Left ventricle myocardium inferior (tissue), 1 donor: ENCODE measurements at places on chromosomes 16 and 17. TPM values are rescaled to one million over a fixed set of nuclear protein-coding genes. Genes with fewer than 3 reads are reported as not detected.

MT1A gene
- 1.2 TPM for total RNA-seq

- no peak overlapping the region for H3K4me3 ChIP-seq
- no peak overlapping the region for H3K27ac ChIP-seq
- no peaks in the 10 kb centered on the region for H3K27me3 ChIP-seq
These were observed 19.4 kb downstream of the CIAPIN1 start for GRCh38 chr16:57427824-57428223.

- H3K4me3 ChIP-seq: no peak overlapping the region
- no peaks in the 10 kb centered on the region for H3K36me3 ChIP-seq
- H3K27me3 ChIP-seq: peaks cover 99% of the 10 kb centered on the region
- no peak for DNase-seq
- no peak overlapping the region for H3K27ac ChIP-seq
These were observed 83.3 kb downstream of the SNX11 start for GRCh38 chr17:48190871-48191270.

HLF gene
- total RNA-seq: 22.6 TPM

PABPN1L gene
- not detected for total RNA-seq

DNA sequence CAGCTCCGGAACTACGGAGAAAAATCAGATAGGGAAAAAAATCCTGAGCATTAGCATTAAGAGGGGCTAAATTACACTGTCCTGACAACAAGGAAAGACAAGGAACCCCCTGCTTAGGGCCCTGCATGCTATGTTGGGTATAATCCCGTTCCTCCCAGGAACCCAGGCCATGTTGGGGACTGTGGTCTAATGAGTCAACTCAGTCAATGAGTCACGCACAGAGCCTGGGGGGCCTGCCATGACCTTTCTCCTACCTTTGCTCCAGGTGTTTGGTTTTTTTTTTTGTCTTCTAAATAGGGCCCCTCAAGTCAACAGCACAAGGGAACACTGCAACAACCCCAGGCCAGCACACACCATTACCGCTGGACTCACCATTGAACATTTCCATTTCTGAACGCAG is 8.9 kb upstream of the ZNF200 start:
- peaks cover 39% of the 10 kb centered on the region for H3K27me3 ChIP-seq
- H3K36me3 ChIP-seq: no peaks in the 10 kb centered on the region
- H3K4me1 ChIP-seq: no peaks in the 10 kb centered on the region
- DNase-seq: no peak
- no peak overlapping the region for H3K27ac ChIP-seq

DNA sequence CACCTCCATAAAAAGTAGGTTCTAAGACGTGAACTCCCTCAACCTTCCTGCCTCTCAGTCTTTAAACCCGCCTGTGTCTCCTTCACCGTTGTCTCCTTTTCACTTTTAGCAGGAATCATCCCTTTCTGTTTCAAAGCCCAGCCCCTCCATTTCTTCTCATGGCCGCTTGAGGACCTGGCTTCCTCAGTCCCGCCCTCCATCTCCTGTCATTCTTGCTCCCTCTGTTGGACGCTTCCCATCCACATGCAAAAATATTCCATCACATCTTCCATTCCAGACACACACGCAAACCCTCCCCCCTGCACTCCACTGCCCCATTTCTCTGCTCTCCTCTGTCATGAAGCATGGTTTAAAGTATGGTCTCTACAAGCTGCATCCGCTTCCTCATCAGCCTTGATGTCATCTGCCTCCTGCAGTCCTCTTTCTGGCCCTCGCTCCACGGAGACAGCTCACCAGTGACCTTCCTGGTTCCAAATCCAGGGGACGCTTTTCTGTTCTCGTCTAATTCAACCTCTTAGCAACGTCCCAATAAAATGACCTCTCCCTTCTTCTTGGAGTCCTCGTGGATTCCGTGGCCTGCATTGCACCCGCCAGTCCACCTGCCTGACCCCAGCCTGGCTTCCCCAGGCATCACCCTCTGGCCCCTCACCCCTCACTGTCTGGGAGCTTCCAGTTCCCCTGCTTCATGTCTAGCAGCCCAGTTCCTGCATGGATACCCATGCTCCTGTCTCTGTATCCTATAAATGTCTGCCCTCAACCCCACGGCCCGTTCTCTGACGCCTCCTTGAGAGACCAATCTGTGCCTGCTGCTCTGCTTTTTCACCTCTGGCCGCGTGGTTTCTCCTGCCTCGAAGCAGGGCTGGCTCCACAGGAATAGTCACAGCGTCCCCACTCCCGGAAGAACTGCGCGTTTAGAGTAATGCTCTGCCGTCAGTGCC is 26.2 kb downstream of the ANKRD40 start:
- no peak overlapping the region for H3K27ac ChIP-seq
- H3K27me3 ChIP-seq: no peaks in the 10 kb centered on the region
- H3K36me3 ChIP-seq: no peaks in the 10 kb centered on the region

DNA sequence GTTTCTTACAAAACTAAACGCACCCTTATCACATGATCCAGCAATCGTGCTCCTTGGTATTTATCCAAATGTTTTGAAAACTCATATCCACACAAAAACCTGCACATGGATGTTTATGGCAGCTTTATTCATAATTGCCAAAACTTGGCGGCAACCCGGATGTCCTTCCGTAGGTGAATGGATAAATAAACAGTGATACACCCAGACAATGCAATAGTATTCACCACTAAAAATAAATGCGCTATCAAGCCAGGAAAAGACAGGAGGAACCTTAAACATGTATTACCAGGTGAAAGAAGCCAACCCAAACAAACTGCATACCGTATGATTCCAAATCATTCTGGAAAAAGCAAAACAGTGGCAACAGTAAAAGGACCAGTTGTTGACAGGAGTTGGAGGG is 10.0 kb downstream of the SPATA32 start:
- DNase-seq: no peak
- H3K27me3 ChIP-seq: no peaks in the 10 kb centered on the region
- H3K4me3 ChIP-seq: no peak overlapping the region
- peaks cover 15% of the 10 kb centered on the region for H3K4me1 ChIP-seq

TCAP gene
- total RNA-seq: 5,825 TPM

TERB1 gene
- not detected for total RNA-seq

DNA sequence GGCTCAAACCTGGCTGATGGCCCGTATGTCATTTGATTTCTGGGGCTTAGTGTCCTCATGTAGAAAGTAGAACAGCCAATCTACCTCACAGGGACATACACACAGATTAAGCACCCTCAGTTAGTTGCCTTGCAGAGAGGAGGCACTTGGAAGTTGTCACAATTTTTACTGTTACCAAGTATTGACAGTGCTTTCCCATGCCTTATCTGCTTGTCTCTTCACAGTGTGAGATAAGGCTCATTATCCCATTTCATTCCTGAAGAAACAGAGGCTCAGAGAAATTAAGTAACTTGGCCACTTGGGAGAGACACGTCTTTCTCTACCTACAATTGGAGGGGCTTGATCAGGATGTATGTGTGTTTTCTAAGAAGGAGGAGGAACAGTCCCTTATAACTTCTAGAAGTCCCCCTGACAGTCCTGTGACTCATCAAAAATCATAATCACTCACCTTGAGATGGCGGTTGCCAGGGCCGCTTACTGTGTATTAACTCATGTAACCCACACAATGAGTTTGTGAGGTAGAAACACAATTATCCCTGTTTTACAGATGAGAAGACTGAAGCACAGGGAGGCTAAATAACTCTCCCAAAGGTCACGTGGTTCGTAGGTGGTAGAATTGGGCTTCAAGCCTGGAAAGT is 56.9 kb upstream of the LHX1 start:
- peaks cover 100% of the 10 kb centered on the region for H3K27me3 ChIP-seq
- no peak overlapping the region for H3K27ac ChIP-seq
- no peaks in the 10 kb centered on the region for H3K4me1 ChIP-seq
- H3K4me3 ChIP-seq: no peak overlapping the region

DNA sequence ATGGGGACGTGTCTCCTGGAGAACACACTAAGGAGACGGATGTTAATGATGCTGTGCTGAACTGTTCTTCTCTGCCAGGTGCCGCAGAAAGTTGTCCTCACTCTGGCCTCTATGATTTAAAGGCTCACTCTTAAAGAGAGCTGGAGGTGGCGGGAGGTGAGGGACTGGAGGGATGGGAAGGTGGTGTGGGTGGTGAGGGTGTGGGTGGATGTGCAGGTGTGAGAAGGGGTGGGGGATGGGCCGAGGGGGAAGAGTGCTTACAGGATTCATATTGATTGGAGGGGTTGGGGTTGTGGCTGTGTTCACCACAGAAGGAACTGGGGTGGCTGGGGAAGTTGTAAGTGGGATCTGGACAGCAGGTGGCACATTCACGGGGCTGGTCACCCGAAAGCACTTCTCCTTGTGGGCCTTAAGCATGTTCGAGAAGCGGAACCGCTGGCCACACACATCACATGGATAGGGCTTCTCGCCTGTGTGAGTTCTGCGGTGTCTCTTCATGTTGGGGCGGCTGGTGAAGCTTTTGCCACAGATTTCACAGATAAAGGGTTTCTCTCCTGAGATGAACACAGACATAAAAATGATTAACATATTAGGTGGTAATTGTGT is 63.6 kb downstream of the ZNF652 start:
- no peaks in the 10 kb centered on the region for H3K4me1 ChIP-seq
- peaks cover 30% of the 10 kb centered on the region for H3K36me3 ChIP-seq
- no peak overlapping the region for H3K4me3 ChIP-seq
- DNase-seq: no peak
- no peaks in the 10 kb centered on the region for H3K27me3 ChIP-seq

MMP28 gene
- 3.0 TPM for total RNA-seq

METTL16 gene
- 20.8 TPM for total RNA-seq

- H3K4me3 ChIP-seq: no peak overlapping the region
- no peak for DNase-seq
- H3K4me1 ChIP-seq: no peaks in the 10 kb centered on the region
These were observed 135.7 kb downstream of the CDK5R1 start for GRCh38 chr17:32622540-32622939.

DNA sequence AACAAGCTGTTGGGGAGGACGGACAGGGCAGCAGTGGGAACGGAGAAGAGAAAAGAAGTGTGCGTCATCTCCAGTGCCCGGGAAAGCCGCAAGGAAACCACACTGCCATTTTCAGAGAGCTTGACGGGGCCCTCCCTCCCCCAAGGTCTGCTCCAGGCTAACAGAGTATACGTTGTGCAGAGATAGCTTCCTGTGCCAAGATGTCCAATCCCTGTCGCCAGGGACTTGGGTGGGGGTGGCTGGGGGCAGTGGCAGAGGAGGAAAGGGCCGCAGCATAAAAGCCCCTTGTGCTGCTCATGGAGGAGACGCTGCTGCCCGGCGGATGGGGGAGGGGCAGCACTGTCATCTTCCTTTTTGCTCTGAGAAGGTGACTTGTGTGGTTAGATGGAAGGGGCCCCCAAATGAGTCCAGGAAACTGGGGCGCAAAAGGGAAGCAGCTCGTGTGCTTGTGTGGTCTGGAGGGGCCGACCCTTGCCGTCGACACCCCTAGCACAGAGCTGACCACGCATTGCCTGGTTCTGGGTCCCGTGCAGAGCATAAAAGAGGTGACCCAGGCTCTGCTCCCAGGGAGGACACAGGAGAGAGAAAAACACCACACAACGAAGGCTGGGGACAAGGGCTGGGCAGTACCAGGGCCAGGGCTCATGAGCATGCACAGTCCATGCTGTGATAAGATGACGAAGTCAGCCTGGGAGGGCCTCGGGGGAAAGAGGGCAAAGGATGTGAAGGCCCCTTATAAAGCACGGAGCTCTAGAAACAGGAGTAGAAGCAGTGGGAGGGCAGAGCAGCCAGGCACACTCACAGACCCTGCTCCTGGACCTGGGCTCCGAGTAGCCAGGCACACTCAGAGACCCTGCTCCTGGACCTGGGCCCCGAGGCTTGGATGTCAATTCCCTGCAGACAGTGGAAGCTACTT is 372.7 kb downstream of the SLC39A11 start:
- no peak overlapping the region for H3K27ac ChIP-seq
- no peak overlapping the region for H3K4me3 ChIP-seq
- DNase-seq: no peak
- H3K4me1 ChIP-seq: no peaks in the 10 kb centered on the region
- no peaks in the 10 kb centered on the region for H3K36me3 ChIP-seq
- no peaks in the 10 kb centered on the region for H3K27me3 ChIP-seq

TBC1D3E gene
- not detected for total RNA-seq

- H3K4me3 ChIP-seq: no peak overlapping the region
- H3K4me1 ChIP-seq: peaks cover 40% of the 10 kb centered on the region
- no peak for DNase-seq
- H3K27ac ChIP-seq: no peak overlapping the region
- H3K27me3 ChIP-seq: no peaks in the 10 kb centered on the region
- H3K36me3 ChIP-seq: no peaks in the 10 kb centered on the region
These were observed 60.9 kb upstream of the ARL4D start for GRCh38 chr17:43337684-43338428.

DNA sequence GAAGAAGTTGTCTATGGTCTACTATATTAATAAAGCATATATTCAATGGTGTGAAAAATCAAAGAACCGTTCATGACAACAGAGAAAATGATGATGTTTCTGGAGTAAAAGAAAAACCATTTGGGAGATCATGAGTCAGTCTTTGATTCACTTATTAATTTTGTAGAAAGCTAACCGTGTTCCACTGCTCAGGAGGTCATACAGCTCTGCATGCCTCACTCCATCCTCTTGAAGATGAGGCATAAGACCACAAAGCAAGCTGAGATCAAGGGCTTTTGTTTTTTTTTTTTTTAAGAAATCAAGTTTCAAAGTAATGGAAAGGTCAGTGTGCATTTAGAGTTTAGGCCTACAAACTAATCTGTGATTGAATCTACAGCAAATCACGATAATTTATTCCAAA is 206.4 kb downstream of the CEP112 start:
- no peaks in the 10 kb centered on the region for H3K36me3 ChIP-seq
- DNase-seq: no peak
- peaks cover 5% of the 10 kb centered on the region for H3K4me1 ChIP-seq
- H3K27ac ChIP-seq: no peak overlapping the region

DNA sequence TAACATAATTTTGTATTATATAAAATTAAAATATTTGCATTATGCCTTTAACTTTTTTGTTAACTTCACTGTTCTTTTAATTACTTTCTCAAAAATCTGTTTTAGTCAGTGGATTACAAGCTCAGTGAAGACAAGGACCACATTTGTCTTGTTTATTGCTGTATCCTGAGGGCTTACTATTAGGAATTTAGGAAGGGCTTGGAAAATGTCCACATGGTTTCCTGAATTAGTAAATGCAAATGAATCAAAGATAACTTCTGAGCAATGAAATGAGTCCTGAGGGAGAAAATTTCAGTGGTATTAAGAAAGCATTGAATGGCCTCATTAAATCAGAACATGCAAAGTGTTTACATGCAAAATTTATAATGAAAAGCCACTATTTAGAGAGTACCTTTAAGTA is 1293.2 kb upstream of the GOT2 start:
- no peak overlapping the region for H3K4me3 ChIP-seq
- no peaks in the 10 kb centered on the region for H3K36me3 ChIP-seq
- H3K4me1 ChIP-seq: no peaks in the 10 kb centered on the region
- H3K27ac ChIP-seq: no peak overlapping the region
